ENCODE measurements at places on chromosomes 1 and 21. TPM values are rescaled to one million over a fixed set of nuclear protein-coding genes. Genes with fewer than 3 reads are reported as not detected.

DNA sequence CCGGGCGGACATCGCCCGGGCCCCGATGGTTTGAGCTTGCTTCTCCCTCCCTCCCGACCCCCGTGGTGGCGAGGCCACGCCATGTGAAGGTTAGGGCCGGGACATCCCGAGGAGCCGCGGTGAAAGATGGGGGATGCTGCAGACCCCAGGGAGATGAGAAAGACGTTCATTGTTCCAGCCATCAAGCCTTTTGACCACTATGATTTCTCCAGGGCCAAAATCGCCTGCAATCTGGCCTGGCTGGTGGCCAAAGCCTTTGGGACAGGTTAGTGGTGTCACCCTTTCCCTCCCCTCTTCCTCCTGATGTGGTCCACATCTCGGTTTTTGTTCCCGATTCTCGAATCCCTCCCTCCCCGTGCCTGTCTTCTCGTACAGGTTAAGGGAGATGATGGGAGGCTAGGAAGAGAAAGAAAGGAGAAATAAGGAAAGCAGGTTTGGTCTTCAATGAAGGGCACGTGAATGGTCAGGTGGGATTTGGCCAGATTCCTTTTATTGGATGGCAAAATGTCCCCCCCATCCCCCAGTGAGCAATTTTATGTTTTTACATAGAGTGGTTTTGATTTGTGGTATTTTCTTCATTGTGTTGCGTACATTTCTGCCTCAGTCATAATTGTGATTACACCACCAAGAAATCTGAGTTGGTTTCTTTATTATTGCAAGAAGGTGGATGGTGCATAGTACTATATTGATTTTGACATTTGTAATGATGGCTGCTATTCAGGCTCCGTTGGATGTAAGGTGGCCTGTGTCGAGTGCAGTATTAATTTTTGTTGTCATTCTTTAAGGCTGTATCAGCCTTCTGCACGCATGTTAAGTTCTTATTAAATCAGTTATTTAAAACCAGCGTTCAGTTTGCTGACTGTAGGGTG, 1.2 kb downstream of the CAMSAP2 start:
- DNase-seq = no peak
- H3K4me1 ChIP-seq = peaks cover 19% of the 10 kb centered on the region
- no peak overlapping the region for H3K27ac ChIP-seq
- H3K36me3 ChIP-seq = no peaks in the 10 kb centered on the region
- peak overlapping the region; percentile 40 for H3K4me3 ChIP-seq
- H3K27me3 ChIP-seq = peaks cover 34% of the 10 kb centered on the region

- peak; percentile 68 for DNase-seq
- H3K4me3 ChIP-seq = peak overlapping the region; percentile 42
- peaks cover 29% of the 10 kb centered on the region for H3K4me1 ChIP-seq
- no peaks in the 10 kb centered on the region for H3K27me3 ChIP-seq
- peak overlapping the region; percentile 82 for H3K27ac ChIP-seq
These were observed 32.0 kb downstream of the RPS6KC1 start for GRCh38 chr1:213083112-213083445.

Gene CELA2B
- total RNA-seq = not detected

DNA sequence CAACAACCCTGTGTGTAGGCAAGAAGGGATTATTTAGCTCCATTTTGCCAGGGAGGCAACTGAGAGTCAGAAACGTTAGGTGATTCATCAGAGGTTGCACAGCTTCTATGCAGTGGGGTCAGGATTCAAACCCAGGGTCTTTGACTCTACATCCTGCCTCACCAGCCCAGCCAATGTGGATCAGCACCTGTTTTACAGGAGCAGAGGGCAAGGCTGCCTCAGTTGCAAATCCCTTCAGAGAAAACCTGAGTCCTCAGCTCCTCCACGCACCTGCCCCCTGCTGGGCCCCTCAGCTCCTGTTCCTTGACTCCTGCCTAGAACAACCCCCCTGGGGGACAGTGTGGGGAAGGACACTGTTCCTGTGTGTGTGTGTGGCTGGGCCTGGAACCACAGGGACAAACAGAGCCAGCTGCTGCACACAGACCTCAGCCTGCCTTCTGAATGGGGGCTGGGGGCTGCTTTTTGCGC, 61.6 kb downstream of the LRRN2 start:
- H3K36me3 ChIP-seq = no peaks in the 10 kb centered on the region
- H3K27me3 ChIP-seq = no peaks in the 10 kb centered on the region
- no peaks in the 10 kb centered on the region for H3K4me1 ChIP-seq
- DNase-seq = peak; percentile 38
- no peak overlapping the region for H3K27ac ChIP-seq

GRCh38 chr1:213621077-213621476, 366.7 kb upstream of the PROX1 start:
- H3K4me3 ChIP-seq = no peak overlapping the region
- H3K27ac ChIP-seq = no peak overlapping the region
- no peaks in the 10 kb centered on the region for H3K36me3 ChIP-seq
- peaks cover 7% of the 10 kb centered on the region for H3K4me1 ChIP-seq
- peaks cover 11% of the 10 kb centered on the region for H3K27me3 ChIP-seq

Gene FCRL6
- 0.42 TPM for total RNA-seq

Gene ZNF672
- total RNA-seq = 54.5 TPM
